ENCODE measurements at places on chromosomes 1 and 21.

DNA sequence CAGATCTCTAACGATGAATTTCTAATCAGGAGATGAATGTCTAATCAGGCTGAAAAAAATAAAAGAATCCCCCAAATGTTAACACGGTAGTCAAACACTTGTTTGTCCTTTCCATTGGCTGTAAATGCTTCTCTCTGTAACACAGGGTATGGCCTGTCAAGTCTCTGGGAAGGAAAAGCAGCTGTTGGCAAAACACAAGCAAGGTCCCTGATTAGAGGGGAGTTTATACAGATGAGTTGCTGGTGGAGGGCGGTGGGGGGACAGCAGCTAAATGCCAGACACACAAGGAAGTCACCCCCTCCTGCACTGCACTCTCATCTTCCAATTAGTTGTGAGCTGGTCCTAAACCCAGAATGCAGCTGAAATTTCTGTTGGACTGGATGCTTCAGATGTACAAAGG, 51.0 kb downstream of the PGBD5 start:
- DNase-seq, result no peak

DNA sequence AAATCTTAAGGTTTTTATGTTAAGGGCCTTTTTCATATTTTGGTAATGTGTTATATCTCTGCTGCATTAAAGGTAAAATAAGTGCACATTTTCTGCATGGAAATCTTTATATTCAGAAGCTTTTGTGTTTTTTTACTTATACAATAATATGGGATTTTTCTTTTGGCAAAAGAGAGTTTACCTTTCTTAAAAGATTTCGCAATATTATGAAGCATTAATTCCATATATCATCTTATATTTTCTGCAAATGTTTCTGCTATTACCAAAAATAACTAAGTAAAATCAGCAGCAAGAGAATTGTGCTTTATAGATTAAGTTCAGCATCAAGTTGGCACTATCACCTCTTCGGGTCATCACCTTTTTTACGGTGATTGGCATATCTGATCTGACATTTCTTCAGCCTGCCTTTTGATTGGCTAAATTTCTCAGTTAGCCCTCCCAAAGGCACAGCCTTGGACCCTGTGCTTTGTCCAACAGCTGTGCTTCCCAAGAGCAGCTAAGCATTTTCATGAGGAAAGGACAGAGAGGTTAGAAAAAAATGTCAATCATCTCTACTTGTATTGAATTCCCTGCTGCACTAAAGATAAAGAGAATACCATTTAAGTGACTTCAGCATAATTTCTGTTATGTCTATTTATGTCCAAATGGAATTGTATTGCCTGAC, 767.1 kb upstream of the PRMT6 start:
- DNase-seq, result no peak

DNA sequence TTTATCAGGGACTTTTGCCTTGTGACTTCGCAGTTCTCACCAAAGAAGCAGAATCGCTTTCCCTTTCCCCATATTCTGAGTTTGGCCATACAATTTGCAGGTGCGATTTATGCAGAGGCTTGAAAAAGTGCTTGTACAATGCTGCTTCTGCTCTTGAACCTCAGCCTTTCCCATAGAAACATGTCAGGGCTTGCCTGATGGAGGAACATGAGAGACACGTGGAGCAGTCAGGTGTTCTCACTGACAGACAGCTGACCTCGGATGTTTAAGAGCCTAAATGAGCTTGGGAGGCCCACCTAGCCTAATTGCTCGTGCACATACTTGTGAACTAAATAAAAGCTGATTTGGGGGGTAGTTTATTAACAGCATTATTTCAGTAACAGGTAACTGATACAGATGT, 290.0 kb downstream of the S1PR1 start:
- DNase-seq, result no peak

GRCh38 chr1:184183919-184184318, 132.4 kb downstream of the TSEN15 start:
- no peak for DNase-seq

DNA sequence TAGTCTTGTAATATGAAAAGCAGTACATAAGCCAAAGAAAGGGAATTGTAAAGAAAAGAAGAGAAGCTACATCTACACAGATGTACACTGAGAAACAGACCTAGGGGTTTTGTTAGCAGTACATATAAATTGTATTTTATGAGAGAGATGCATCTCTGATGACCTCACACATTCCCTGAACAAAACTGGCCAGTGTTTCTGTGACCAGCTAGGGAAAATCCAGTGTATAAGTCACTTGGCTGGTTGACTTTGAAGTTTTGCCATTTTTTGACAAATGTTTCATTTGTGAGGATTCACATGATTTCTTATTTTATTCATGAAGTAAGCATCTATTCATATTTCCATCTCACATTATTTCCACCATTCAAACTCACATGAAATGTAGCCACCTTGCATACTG, 28.3 kb upstream of the DYNLT5 start:
- no peak for DNase-seq

GRCh38 chr1:35932941-35933340, 2.0 kb downstream of the AGO3 start:
- no peak for DNase-seq

GRCh38 chr1:109466452-109467300, at the start of gene SYPL2:
Gene SYPL2, plus strand, starts transcription at chr1:109466546. Its CDS starts 298 bp downstream, at chr1:109466844.
- peak; percentile 46 for DNase-seq

- DNase-seq, result no peak
Measured at GRCh38 chr1:58779059-58779754, 4.6 kb downstream of the JUN start.

GRCh38 chr1:30806381-30807317, 49.1 kb upstream of the LAPTM5 start:
- DNase-seq, result no peak

GRCh38 chr1:20361805-20362381, 71.2 kb downstream of the VWA5B1 start:
- peak; percentile 37 for DNase-seq

GRCh38 chr1:177306981-177307380, 136.2 kb downstream of the BRINP2 start:
- DNase-seq, result no peak

GRCh38 chr1:58308206-58308605, 238.3 kb downstream of the OMA1 start:
- no peak for DNase-seq

Measured in stimulated activated CD4-positive, alpha-beta T cell treated with anti-CD3 and anti-CD28 coated beads, Interleukin-2, amount 100 ng/mL, for 24 hours (primary cell).